ENCODE measurements at places on chromosomes 13 and 19.

- H3K27me3 ChIP-seq = no peaks in the 10 kb centered on the region
- DNase-seq = no peak
- no peaks in the 10 kb centered on the region for H3K4me1 ChIP-seq
- peaks cover 3% of the 10 kb centered on the region for H3K36me3 ChIP-seq
- no peak overlapping the region for H3K27ac ChIP-seq
Measured at GRCh38 chr19:27660428-27660827, 1552.5 kb downstream of the UQCRFS1 start.

DNA sequence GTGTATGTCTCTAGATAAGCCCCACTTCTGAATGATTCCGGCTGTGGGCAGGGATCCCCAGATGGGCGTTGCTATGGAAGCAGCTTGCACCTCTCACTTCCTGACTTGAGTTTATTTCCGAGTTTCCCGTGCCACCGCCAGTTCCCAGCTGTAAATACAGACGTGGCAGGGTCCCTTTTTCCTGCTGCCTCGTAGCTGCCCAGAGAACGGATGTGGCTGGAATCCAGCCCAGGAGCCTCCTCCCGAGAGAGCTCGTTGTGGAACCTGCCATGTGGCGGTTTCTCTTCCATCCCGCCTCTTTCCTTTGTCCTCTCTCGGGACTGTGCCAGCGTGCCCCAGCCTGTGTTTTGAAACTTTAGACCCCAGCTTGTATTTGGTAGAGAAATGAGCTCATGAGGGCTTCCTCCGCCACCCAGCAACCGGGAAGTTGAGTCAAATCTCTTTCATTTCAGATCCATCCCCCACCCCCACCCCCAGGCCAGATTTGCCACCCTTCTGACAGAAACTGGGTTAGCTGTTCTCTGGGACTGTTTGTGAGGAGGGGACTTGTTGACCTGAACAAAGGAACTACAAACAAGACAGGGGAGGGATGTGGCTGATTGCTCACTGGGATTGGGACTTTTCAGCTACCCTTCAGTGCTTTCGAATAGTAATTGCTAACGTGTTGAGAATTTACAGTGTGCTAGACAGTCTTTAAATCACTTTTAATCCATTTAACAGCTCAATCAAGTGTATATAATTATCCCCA lies 96.6 kb downstream of the SIPA1L3 start:
- DNase-seq = no peak
- H3K4me3 ChIP-seq = no peak overlapping the region
- peaks cover 20% of the 10 kb centered on the region for H3K4me1 ChIP-seq

GRCh38 chr19:8097198-8097597 lies 44.6 kb downstream of the CCL25 start:
- H3K36me3 ChIP-seq = peaks cover 11% of the 10 kb centered on the region
- no peak overlapping the region for H3K4me3 ChIP-seq
- H3K4me1 ChIP-seq = no peaks in the 10 kb centered on the region
- DNase-seq = no peak
- H3K27me3 ChIP-seq = peaks cover 4% of the 10 kb centered on the region

- no peak for DNase-seq
- H3K36me3 ChIP-seq = no peaks in the 10 kb centered on the region
- H3K27me3 ChIP-seq = no peaks in the 10 kb centered on the region
- no peaks in the 10 kb centered on the region for H3K4me1 ChIP-seq
Measured at GRCh38 chr13:50326811-50327210, 311.6 kb downstream of the KCNRG start.

DNA sequence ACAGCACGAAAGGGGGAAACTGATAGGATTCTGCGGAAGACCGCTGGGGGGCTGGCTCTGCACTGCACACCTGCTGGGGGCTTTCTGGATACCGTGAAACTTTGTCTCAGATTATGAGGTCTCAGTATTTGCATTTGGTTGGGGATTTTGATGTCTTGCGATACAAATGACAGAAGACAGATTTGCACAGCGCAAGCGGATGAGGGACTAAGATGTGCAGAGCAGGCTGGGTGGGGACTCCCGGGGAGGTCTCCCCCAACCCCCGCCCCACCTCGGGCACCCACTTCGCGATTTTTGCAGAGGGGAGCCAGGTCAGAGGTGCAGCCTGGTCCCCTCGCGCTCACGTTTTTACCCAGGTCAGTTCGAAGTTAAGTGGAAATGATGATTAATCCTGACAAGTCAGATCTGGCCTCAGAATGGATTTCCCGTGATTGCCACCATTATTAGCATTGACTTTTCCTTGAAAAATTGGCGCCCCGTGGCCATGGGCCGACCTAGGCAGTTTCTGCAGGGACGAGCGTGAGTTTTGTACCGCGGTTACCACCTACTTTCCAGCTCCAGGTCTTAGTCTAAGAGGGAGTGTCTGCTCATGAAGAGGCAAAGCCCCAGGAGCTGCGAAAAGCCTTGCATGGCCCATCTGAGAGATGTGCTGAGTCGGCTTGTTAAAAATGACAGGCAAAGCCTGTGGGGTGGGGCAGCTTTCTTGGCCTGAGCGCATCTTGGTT lies 1.3 kb upstream of the GJB2 start:
- H3K36me3 ChIP-seq = no peaks in the 10 kb centered on the region
- H3K4me3 ChIP-seq = peak overlapping the region; percentile 83
- DNase-seq = peak; percentile 34
- H3K27me3 ChIP-seq = peaks cover 51% of the 10 kb centered on the region

- no peak overlapping the region for H3K4me3 ChIP-seq
- peaks cover 5% of the 10 kb centered on the region for H3K4me1 ChIP-seq
- H3K36me3 ChIP-seq = no peaks in the 10 kb centered on the region
Measured at GRCh38 chr13:23467048-23467931, 33.8 kb upstream of the SACS start.

DNA sequence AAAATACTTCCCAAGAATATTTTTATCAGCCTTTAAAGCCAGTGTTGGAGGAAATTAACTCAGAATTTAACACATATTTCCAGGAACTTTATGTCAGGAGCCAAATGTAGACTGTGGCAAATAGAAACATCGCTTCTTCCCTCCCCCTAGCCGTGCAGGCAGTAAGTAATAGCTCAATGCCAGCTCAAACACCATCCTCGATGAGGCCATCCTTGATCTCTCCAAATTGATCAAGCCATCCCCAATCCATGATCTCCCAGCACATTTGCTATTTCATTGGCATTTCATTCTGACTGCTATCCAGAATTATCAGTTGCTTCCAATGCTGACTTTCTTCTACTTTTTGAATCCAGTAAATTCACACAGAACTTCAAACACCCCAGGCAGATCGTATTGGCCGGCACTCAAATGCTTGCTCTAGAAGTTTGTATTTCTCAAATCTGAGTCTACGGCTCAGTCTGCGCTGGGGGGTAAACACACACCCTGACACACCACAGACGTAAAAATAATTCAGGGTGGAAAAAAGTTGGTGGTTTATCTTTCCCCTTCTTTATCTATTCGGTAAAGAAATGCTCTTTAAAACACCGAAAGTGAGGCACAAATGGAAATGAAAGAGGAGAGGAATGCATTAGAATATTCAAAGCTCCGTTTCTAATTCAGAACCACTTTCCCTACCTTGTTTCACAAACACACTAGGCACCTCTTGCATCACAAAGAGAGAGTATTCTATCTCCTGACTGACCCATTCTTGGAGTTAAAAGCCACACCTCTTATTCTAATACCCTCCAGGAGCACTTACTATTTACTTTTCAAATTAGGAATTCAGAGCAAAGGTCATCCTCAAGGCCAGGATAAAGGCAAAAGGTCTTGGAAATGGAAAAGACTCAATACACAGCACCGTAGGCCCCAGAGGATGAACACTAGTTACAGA lies 991 bp downstream of the OBI1 start:
- H3K27ac ChIP-seq = peak overlapping the region; percentile 97
- peaks cover 39% of the 10 kb centered on the region for H3K4me1 ChIP-seq
- H3K4me3 ChIP-seq = peak overlapping the region; percentile 97
- no peaks in the 10 kb centered on the region for H3K27me3 ChIP-seq
